Renal cortical epithelial cell (primary cell): ENCODE measurements at places on chromosomes 16 and 17. TPM values are rescaled to one million over a fixed set of nuclear protein-coding genes. Genes with fewer than 3 reads are reported as not detected.

KRT27 gene
- total RNA-seq = not detected in 2 replicates

CHST4 gene
- not detected in 2 replicates for total RNA-seq

HOXB9 gene
- 17.5 and 49.2 TPM in 2 replicates for total RNA-seq

GFAP gene
- total RNA-seq = 1.2 and 8.2 TPM in 2 replicates

PYY gene
- not detected in 2 replicates for total RNA-seq

ICAM2 gene
- 6.4 and 11.6 TPM in 2 replicates for total RNA-seq

TMEM238L gene
- total RNA-seq = not detected in 2 replicates

CFAP97D1 gene
- under 0.01 TPM in 1 of 2 replicates, not detected in the other for total RNA-seq

NHERF2 gene
- 3.5 and 6.3 TPM in 2 replicates for total RNA-seq

RHBDF2 gene
- 30.0 and 40.1 TPM in 2 replicates for total RNA-seq

C17orf78 gene
- total RNA-seq = not detected in 2 replicates

ADAMTS18 gene
- 0.10 and 0.17 TPM in 2 replicates for total RNA-seq

TMEM132E gene
- not detected in 2 replicates for total RNA-seq

KRTAP2-2 gene
- 0.15 TPM in 1 of 2 replicates, not detected in the other for total RNA-seq

CDH1 gene
- 31.4 and 94.8 TPM in 2 replicates for total RNA-seq

SGCA gene
- not detected in 2 replicates for total RNA-seq

FOXL1 gene
- total RNA-seq = 0.25 and 2.1 TPM in 2 replicates

ADAP2 gene
- 3.1 and 8.7 TPM in 2 replicates for total RNA-seq

SLC47A1 gene
- total RNA-seq = 2.4 TPM in 1 of 2 replicates, not detected in the other

NPW gene
- total RNA-seq = 0.10 TPM in 1 of 2 replicates, not detected in the other

RAB37 gene
- 0.20 and 0.52 TPM in 2 replicates for total RNA-seq

MYLK3 gene
- total RNA-seq = 0.50 TPM in 1 of 2 replicates, not detected in the other

SYCE1L gene
- 1.4 and 3.5 TPM in 2 replicates for total RNA-seq

TNK1 gene
- total RNA-seq = 3.6 and 8.0 TPM in 2 replicates

CYLD gene
- 63.1 and 87.3 TPM in 2 replicates for total RNA-seq

NOXO1 gene
- total RNA-seq = 0.87 TPM in 1 of 2 replicates, not detected in the other

NXPH3 gene
- total RNA-seq = 0.10 TPM in 1 of 2 replicates, not detected in the other

PLXDC1 gene
- total RNA-seq = not detected in 2 replicates

TLCD2 gene
- 6.6 and 7.5 TPM in 2 replicates for total RNA-seq

SOX8 gene
- total RNA-seq = 0.20 TPM in 1 of 2 replicates, not detected in the other

TBC1D3C gene
- total RNA-seq = not detected in 2 replicates

HBA1 gene
- not detected in 2 replicates for total RNA-seq

ZPBP2 gene
- total RNA-seq = not detected in 2 replicates

NATD1 gene
- total RNA-seq = 2.1 and 13.4 TPM in 2 replicates

MFAP4 gene
- total RNA-seq = 0.15 TPM in 1 of 2 replicates, not detected in the other

HOXB6 gene
- 16.3 and 56.2 TPM in 2 replicates for total RNA-seq

KRT33A gene
- not detected in 2 replicates for total RNA-seq

SMIM5 gene
- total RNA-seq = 0.20 and 1.6 TPM in 2 replicates

ATMIN gene
- 43.1 and 55.4 TPM in 2 replicates for total RNA-seq

PLCG2 gene
- 1.9 and 20.5 TPM in 2 replicates for total RNA-seq

CDRT4 gene
- 1.2 TPM in 1 of 2 replicates, not detected in the other for total RNA-seq

ITFG1 gene
- total RNA-seq = 88.6 and 145 TPM in 2 replicates

MEFV gene
- 0.10 TPM in 1 of 2 replicates, not detected in the other for total RNA-seq

EVPLL gene
- 0.10 TPM in 1 of 2 replicates, not detected in the other for total RNA-seq

EVI2B gene
- total RNA-seq = not detected in 2 replicates

GSDMA gene
- total RNA-seq = not detected in 2 replicates

BAIAP3 gene
- 2.1 and 3.0 TPM in 2 replicates for total RNA-seq

ALOX12B gene
- not detected in 2 replicates for total RNA-seq

SLFN14 gene
- total RNA-seq = not detected in 2 replicates

NKD1 gene
- under 0.01 TPM in 1 of 2 replicates, not detected in the other for total RNA-seq
